OCI-LY7 (cell line): ENCODE measurements at places on chromosomes 12 and 14.

DNA sequence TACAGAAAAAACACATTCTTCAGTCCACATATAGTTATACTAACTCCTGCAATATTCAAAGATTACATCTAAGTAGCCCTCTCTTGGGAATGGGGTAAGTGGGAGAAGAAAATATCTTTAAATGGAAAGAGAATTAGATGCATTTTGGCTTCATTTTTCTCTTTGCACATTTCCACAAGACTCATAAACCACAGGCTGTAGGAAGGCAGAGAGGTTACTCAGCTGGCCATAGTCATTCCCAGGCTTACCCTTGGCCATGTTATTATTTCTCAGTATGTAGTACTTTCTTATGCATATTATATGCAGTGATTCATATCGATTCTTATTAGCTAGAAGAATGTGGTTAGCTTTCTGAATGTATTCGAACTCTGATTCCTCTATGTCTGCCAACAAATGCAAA, 92.2 kb downstream of the PTPRR start:
- no peak for DNase-seq

- DNase-seq: no peak
These were observed 32.0 kb downstream of the RFLNA start for GRCh38 chr12:124326871-124327270.

GRCh38 chr12:128966203-128966810, 113.0 kb downstream of the GLT1D1 start:
- DNase-seq: peak; percentile 6

DNA sequence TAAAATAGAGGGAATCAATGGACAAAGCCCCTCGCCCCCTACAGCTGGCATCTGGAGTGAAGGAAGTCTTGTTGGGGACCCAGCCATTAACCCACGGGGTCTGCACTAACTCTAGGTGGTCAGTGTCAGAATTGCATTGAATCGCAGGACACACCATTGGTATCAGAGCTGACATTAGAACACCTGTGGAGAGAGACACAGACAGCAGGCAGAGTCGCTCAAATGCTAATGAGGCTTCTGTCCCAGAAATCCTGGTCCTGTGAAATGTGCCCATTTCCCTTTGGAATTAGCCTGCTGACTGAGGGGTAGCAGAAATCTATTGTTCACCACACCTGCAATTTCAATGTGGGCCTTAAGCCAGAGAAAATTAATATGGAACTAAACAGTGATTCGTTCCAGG, 33.0 kb downstream of the TMEM132D start:
- no peak for DNase-seq

DNA sequence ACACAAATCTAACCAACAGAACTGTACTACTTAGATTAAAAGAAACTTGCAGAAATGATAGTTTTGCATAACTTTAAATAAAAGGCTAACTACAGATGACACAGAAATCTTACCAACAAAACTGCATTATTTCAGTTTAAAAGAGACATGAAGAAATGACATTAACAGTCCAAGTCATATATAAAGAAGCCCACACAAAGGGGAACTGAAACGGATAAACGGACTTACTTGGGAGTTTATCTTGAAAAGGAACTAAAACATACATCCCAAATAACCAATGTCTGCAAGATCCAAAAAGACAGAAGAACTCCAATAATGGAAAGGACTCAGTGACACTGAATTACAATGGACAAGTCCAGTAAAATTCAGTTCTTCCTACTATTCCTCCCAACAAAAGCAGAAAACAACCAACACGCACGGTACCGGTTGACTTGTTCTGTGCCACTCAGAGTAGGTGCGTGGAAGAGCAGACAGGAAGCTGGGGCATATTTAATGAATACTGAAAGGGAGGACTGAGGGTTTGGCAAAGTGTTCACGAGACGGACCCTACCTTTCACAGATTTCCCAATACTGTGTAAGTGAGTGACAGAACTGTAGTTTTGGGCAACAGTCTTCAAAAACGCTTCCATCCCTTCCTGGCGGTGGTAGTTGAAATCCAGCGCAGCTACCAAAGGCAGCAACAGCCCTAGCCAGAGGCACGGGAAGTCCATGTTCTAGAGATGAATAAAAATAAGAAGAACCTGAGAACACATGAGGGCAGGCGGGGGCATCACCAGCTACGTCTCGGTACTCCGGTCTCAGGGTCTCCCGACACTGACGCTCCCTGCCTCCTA, 627 bp downstream of the CPM start:
- DNase-seq: peak; percentile 47

GRCh38 chr12:126734296-126734695, 1532.7 kb upstream of the TMEM132C start:
- no peak for DNase-seq

- DNase-seq: no peak
These were observed 3.3 kb downstream of the KRT18 start for GRCh38 chr12:52952076-52952801.

- DNase-seq: no peak
These were observed 4.2 kb upstream of the AMN1 start for GRCh38 chr12:31732926-31733548.

- DNase-seq: no peak
These were observed 18.6 kb upstream of the IFNG start for GRCh38 chr12:68178184-68178583.

- no peak for DNase-seq
These were observed 519 bp upstream of the AP1G2 start for GRCh38 chr14:23568021-23568599.

GRCh38 chr12:22463306-22463705, 81.0 kb downstream of the C2CD5 start:
- no peak for DNase-seq

DNA sequence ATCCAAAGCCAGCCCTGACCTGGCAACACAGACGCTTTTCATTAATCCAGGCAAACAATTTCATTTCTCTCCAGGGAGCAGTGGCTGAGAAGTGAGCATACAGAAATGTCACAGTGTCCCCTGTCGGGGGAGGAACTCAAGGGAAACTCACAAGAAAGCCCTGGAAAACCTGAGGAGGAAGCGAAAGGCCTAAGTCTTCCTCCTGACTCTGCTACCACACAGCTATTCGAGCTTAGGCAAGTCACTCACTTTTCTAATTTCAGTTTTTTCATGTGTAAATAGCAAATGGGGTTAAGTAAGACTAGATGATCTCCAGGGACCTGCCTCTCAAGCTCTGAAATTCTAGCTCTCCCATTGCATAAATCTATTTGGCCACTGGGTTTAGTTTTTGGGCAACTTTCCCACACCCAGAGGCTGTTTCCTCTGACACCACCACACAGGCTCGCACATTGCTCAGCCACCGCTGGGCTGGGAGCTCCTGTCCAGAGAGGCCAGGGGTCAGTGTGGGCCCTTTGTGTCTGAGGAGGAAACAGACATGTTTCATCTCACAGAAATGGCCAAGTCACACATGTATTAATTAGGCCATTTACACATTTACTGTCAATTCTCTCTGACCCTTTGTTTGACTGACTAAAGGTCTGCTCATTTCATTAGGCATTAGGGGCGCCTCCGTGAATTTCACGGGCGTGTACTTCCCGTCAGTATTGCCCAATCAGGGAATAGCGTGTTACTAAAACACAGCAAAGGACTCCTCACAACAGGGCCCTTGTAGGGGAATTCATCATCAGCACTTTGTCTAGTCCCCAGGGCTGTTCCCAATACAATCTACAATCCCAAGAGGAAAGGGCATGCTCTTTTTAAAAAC, 9.8 kb upstream of the PNMA1 start:
- DNase-seq: no peak

GRCh38 chr14:81341781-81342180, 58.3 kb downstream of the STON2 start:
- no peak for DNase-seq

DNA sequence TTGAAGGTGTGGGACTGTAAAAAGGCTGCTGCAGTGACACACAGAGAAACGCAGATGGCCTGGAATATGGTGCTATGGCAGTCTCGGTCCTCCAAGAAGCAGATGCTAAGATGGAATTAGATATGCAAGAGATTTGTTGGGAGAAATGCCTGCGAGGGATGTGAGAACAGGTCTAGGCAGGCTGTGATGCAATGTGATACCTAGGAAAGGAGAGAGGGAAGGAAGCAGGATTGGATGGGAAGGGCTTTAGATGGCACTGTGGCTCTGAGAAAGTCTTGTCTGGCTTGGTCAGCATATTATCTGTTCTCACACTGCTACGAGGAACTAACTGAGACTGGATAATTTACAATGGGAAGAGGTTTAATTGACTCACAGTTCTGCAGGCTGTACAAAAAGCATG, 374.4 kb downstream of the BCAT1 start:
- DNase-seq: no peak

- no peak for DNase-seq
These were observed 174.9 kb upstream of the FAR2 start for GRCh38 chr12:28974166-28974565.

- DNase-seq: no peak
These were observed 207.0 kb downstream of the ATP23 start for GRCh38 chr12:58148405-58148804.

- DNase-seq: no peak
These were observed 40.2 kb downstream of the PAH start for GRCh38 chr12:102876883-102877282.

DNA sequence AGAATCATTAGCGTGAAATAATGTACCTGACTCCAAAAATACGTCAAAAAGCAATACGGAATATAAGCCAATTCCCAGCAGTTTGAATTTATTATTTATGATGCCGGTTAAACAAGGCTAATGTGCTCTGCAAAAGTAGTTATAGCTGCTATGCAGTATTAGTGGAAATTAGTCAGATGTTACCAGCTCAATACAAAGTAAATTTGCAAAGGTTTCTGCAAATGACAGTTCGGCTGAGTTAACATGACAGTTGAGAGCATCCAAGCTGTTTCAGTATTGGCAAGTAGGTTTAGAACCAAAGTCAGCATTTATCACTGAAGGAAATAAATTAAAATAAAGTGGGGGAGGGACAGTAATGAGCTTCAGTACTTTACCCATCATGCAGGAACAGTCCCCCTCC, 1665.8 kb upstream of the FLRT2 start:
- DNase-seq: no peak

- no peak for DNase-seq
These were observed 152.7 kb upstream of the EEA1 start for GRCh38 chr12:93081810-93082165.

DNA sequence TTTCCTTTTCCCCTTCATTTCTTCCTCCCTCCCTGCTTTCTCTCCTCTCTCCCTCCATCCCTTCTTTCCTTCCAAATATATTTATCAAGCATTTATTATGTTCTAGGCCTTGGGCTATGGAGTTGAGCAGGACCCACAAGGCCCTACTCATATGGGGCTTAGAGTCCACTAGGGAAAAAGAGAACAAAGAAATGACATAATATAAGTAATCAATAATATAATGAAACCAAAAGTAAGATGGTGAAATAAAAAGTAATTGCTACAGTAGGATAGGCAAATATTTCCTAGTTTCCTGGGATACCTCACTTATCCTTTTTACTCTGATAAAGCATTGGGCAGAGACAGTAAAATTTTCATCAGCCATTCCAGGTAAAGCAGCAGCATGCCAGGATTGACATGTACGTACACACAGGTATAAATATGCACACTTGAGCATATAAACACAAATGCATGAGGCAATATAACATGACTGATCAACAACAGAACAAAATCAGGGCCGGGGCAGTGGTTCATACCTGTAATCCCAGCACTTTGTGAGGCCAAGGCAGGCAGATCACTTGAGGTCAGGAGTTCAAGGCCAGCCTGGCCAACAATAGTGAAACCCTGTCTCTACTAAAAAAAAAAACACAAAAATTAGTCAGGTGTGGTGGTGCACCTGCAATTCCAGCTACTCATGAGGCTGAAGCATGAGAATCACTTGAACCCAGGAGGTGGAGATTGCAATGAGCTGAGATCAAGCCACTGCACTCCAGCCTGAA, 35.5 kb upstream of the CSRP2 start:
- no peak for DNase-seq

GRCh38 chr12:116382686-116383530, 105.4 kb upstream of the MED13L start:
- no peak for DNase-seq

GRCh38 chr12:39122562-39123204, 217.3 kb upstream of the CPNE8 start:
- peak; percentile 3 for DNase-seq

DNA sequence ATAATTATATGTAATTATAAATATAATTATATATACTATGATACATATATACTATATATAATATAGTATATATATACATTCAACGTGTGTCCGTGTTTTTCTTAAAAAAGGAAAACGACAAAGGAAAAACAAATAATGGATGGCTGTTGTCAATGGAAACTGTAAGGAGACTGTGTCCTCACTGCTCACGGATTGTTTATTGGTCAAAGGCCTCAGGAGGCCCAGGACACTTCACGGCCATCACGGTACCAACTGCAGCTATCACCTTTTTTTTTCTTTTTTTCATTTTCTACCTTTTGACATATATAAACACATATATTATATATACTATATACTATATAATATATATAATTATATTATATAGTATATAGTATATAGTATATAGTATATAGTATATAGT, 113.4 kb downstream of the SPTSSA start:
- DNase-seq: no peak

GRCh38 chr14:81289516-81289915, 68.8 kb upstream of the GTF2A1 start:
- DNase-seq: no peak

DNA sequence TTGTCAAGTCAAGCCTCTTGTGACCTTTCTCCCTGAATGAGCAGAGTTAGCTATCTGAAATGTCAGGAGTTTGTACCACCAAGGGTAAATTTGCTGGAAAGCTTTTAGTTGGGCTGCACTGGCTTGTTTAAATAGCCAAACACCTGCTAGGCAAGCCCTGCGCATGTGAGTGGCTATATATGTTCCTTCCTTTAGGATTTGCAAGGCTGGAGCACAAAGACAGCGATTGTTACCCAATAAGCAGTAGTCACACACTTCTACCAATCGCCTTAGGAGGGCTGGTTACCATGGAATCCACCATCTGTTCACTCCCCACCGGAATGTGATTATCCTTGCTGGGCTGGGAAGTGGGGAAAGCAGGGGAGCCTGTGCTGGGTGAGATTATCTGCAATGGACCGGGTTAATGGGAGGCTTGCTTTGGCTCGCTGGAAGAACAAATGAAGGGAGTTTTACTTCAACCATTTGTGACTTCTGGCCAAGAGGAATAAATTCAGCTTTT, 102.5 kb downstream of the FGD4 start:
- DNase-seq: no peak

DNA sequence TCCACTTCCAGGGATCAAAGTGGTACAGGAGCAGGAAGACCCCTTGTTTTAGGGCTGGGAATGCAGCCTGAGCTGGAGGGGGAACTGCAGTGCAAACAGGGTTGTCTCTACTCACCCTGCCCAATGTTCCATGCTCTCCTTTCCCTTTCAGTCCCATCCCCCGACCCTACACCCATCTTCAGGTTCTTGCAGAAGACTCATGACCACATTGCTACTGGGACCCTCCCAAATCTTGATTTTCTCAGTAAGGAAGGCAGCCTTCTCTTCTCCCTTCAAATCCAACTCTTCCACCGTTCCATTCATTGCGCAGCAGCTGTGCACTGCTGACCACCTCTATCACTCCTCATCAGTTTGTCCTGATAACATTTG, 1.9 kb downstream of the SERPINA11 start:
- no peak for DNase-seq

- DNase-seq: no peak
These were observed 43.3 kb upstream of the MED13L start for GRCh38 chr12:116320791-116321217.
